Mesothelial cell of epicardium (in vitro differentiated cells): ENCODE measurements at places on chromosomes 3 and 15.

GRCh38 chr15:63221346-63221745, 31.9 kb downstream of the RAB8B start:
- DNase-seq: no peak
- no peaks in the 10 kb centered on the region for H3K36me3 ChIP-seq
- H3K27me3 ChIP-seq: no peaks in the 10 kb centered on the region
- peaks cover 25% of the 10 kb centered on the region for H3K4me1 ChIP-seq

GRCh38 chr3:184443364-184443763, 63.5 kb downstream of the CHRD start:
- H3K4me1 ChIP-seq: peaks cover 33% of the 10 kb centered on the region
- H3K4me3 ChIP-seq: no peak overlapping the region
- DNase-seq: no peak

DNA sequence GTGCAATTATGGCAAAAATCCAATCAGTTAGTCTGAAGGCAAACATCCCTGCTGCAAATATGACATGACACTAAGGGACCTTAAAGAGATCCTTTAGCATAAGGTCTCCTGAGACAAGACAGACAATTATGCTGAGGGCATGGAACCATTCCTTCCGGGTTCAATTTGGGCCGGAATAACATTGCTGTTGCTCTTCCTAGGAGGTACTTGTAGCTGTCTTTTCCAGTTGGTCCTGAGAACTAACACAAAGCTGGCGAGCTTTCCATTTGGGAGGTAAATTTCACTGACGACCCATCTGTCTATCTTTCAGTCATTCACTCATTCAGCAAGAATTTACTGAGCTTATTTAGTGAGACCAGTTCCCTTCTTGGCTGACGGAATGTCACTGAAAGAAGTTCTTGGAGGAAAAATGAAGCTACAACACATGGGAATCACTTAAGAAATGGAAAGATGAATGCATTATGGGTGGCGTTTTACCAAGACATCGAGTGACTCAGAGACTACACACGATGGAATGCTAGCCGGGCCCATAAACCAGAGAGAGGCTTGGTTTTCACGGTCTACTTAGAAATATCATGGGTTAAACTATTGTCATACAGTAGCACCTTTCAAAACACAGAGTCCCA, 215.5 kb downstream of the PDZRN3 start:
- peaks cover 2% of the 10 kb centered on the region for H3K36me3 ChIP-seq
- no peaks in the 10 kb centered on the region for H3K27me3 ChIP-seq
- H3K4me3 ChIP-seq: no peak overlapping the region

DNA sequence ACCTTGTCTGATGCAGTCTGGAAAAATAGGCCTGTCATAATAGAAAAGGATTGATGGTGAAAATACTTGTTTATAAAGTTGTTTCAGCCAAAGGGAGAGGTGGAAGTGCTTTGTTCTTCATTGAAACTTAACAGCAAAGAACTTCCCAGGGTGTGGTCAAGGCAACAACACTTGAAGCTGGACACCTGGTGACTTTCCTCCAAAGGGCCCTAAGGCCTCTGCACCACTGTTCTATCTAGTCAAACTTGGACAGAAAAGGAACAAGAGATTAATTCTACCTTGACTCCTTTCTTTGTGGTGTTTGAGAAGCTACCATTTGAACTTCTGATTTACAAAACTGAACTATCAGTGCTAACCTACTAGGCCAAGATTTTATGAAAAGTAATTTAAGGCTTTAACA, 102.0 kb downstream of the CMSS1 start:
- no peak overlapping the region for H3K27ac ChIP-seq
- no peaks in the 10 kb centered on the region for H3K27me3 ChIP-seq
- H3K36me3 ChIP-seq: no peaks in the 10 kb centered on the region
- no peak overlapping the region for H3K4me3 ChIP-seq
- H3K4me1 ChIP-seq: peaks cover 9% of the 10 kb centered on the region

GRCh38 chr3:18739099-18739433, 313.9 kb upstream of the SATB1 start:
- no peak overlapping the region for H3K4me3 ChIP-seq
- H3K27me3 ChIP-seq: no peaks in the 10 kb centered on the region
- no peak for DNase-seq
- peaks cover 9% of the 10 kb centered on the region for H3K4me1 ChIP-seq

DNA sequence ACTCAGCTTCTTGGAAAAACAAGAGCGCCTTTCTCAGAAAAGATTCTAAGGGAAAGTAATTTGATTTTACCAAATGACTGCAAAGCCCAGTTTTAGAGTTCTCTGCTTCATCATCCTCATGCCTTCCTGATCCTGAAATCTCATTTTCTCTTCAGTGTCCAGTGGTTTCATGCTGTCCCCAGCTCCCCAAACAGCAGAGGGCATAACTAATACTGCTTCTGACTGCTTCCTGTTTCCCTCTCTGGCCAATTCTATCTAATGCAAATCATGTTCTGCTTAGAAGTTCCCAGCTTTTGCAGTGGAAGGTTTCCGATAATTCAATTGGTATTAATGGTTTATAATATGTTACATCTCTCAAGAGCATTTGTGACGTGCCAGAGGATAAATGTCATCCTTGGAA, 161.1 kb downstream of the CLSTN2 start:
- no peak overlapping the region for H3K4me3 ChIP-seq
- H3K36me3 ChIP-seq: no peaks in the 10 kb centered on the region
- H3K27me3 ChIP-seq: peaks cover 19% of the 10 kb centered on the region
- no peak overlapping the region for H3K27ac ChIP-seq
- DNase-seq: no peak
- H3K4me1 ChIP-seq: peaks cover 10% of the 10 kb centered on the region

DNA sequence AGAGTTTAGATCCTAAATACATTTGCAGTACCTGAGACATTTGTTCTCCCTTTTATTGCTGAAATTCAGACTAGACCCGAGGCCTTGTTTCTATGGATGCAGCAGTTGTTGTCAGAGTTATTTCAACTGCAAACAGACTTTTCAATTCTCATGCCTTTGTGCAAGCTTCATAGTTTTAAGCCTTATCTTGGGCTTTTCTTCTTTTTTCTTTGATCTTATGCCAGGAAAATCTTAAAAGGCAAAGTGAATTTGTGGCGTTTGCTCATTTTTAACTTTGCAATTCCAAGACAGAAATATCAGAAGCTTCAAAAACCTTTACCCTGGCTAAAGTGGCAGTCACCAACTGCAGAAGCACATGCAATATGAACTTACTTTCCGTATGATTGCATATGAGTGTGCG, 576.7 kb downstream of the DIPK2A start:
- no peaks in the 10 kb centered on the region for H3K27me3 ChIP-seq
- H3K27ac ChIP-seq: peak overlapping the region; percentile 75
- DNase-seq: no peak
- peaks cover 45% of the 10 kb centered on the region for H3K4me1 ChIP-seq
- no peak overlapping the region for H3K4me3 ChIP-seq

- no peaks in the 10 kb centered on the region for H3K27me3 ChIP-seq
- peak overlapping the region; percentile 93 for H3K27ac ChIP-seq
- peaks cover 52% of the 10 kb centered on the region for H3K4me1 ChIP-seq
- DNase-seq: no peak
- H3K4me3 ChIP-seq: peak overlapping the region; percentile 42
These were observed 30.1 kb downstream of the BOC start for GRCh38 chr3:113241292-113242095.

- no peak overlapping the region for H3K27ac ChIP-seq
- no peak for DNase-seq
- H3K36me3 ChIP-seq: no peaks in the 10 kb centered on the region
- H3K4me3 ChIP-seq: no peak overlapping the region
- no peaks in the 10 kb centered on the region for H3K27me3 ChIP-seq
These were observed 27.8 kb upstream of the AZI2 start for GRCh38 chr3:28376424-28376823.

DNA sequence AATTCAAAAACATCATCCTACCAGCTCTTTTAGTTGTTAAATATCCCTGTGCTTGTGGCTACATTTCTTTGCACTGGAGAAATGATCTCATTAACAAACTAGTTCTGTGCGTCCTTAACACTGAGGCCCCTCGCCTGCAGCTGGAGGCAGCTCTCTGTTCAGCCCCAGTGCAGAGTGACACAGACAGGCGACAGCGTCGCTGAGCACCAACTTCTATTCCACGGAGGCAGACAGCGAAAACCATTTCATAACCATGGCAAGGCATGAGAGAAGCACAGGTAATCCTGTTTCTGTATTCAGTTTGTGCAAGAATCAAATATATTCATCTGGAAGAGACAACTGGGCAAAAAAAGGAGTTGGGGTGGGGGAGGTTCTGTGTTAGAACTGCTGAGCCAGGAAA, 530.7 kb downstream of the ZIC1 start:
- no peaks in the 10 kb centered on the region for H3K36me3 ChIP-seq
- no peak for DNase-seq
- no peaks in the 10 kb centered on the region for H3K27me3 ChIP-seq
- H3K4me3 ChIP-seq: peak overlapping the region; percentile 51
- no peak overlapping the region for H3K27ac ChIP-seq

- no peak overlapping the region for H3K27ac ChIP-seq
- no peaks in the 10 kb centered on the region for H3K36me3 ChIP-seq
- DNase-seq: no peak
These were observed 290.6 kb downstream of the SATB1 start for GRCh38 chr3:18134386-18135059.

DNA sequence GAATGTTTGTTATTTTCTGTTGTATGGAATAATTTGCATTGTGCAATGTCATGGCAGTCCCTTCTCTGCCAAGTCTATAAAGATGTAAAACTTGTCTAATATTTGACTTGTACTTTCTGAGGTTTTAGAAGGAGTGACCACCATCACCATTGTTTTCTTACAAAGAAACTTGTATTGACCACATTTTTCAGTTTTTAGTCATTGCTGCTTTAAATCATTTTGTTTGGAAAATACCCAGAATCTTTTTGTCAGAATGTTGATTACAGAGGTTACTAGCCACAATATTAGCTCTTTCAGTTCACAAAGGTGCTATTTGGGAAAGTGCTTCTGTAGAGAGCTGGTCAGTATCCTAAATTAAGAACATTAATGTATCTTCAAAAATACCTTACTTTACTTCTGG, 532.4 kb upstream of the GBE1 start:
- no peaks in the 10 kb centered on the region for H3K4me1 ChIP-seq
- H3K27ac ChIP-seq: no peak overlapping the region
- no peak for DNase-seq
- no peak overlapping the region for H3K4me3 ChIP-seq
- H3K27me3 ChIP-seq: peaks cover 2% of the 10 kb centered on the region

DNA sequence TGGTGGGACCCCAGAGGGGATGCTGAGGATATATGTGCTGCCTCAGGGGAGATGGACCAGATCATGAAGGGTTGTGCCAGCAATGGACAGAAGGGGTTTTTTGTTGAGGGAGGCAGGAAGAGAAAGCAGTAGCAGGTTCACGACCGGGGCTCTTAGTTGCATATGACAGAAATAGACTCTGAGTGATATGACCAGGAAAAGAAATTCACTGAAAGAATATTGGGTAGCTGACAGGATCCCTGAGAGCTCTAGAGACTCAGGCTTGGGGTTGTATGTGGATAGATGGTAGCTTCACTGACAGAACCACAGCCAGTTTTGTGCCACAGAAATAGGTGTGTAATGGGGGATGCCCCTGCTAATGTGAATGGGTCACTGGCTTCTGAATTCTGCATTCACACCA, 241.6 kb downstream of the ZNF621 start:
- peaks cover 2% of the 10 kb centered on the region for H3K4me1 ChIP-seq
- H3K4me3 ChIP-seq: no peak overlapping the region
- no peaks in the 10 kb centered on the region for H3K27me3 ChIP-seq
- H3K36me3 ChIP-seq: no peaks in the 10 kb centered on the region
- no peak overlapping the region for H3K27ac ChIP-seq
- no peak for DNase-seq

DNA sequence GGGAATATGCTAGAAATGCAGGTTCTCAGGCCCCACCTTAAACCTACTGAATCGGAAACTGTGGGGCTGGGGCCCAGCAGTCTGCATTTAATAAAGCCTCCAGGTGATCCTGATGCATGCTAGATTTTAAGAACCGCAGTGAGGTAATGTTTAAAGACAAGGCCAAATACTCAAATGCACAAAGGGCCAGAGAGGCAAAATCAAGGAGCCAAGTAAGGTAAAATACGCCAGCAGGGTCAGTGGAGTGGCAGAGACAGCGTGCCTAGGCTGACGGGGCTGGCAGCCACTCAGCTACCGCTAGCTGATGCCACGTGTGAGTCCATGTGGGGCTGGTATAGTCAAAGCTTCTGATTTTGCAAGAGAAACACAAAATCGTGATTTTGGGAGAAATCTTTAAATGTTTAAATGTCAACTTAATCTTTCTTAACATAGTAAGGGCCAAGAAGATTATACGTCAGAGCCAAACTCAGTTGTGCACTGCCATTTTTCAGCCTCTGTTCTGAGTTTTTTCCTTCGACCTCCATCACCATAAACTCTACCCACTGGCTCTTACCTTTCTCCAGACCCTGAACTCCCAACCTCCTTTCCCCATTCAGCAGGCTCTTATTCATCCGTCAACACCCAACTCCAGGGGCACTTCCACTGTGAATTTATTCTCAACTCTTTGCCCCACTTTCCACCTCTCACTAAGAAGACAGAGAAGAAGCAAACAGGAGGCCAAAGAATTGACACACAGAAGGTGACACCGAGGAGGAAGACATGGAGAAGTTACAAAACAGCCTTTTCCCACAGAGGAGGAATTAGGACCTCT, 136.6 kb upstream of the RAD18 start:
- DNase-seq: no peak
- no peaks in the 10 kb centered on the region for H3K27me3 ChIP-seq
- H3K4me3 ChIP-seq: no peak overlapping the region
- H3K27ac ChIP-seq: peak overlapping the region; percentile 55

DNA sequence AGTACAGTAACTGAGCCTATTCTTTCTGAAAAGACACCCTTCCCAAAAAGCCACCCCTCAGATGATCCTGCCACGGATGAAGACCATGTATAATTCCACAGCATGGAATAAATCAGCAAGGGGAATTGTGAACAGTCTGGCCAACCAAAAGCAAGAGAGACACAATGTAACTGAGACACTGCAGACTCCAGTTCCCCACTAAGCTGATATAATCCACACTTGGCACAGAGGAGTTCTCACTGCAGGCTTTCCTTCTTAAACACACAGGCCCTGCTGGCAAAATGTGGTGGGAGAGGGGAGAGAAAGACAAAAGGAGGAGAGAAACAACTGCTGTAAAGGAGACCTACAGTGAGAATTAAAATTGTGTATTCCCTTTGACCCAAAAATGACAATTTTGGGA, 12.7 kb downstream of the GPR156 start:
- no peaks in the 10 kb centered on the region for H3K36me3 ChIP-seq
- H3K27ac ChIP-seq: no peak overlapping the region
- peaks cover 4% of the 10 kb centered on the region for H3K27me3 ChIP-seq
- no peak overlapping the region for H3K4me3 ChIP-seq
- H3K4me1 ChIP-seq: no peaks in the 10 kb centered on the region

GRCh38 chr3:49785565-49786356, 581 bp downstream of the IP6K1 start:
- peaks cover 7% of the 10 kb centered on the region for H3K36me3 ChIP-seq
- H3K27me3 ChIP-seq: no peaks in the 10 kb centered on the region
- DNase-seq: no peak
- H3K4me3 ChIP-seq: peak overlapping the region; percentile 84
